ENCODE measurements at places on chromosomes 6 and 20. TPM values are rescaled to one million over a fixed set of nuclear protein-coding genes. Genes with fewer than 3 reads are reported as not detected.

Gene BMP2
- 0.64 TPM for total RNA-seq

Gene ISM1
- 0.20 TPM for total RNA-seq

Gene CDSN
- total RNA-seq, result not detected

Gene FLRT3
- total RNA-seq, result 1.7 TPM

Gene PACSIN1
- total RNA-seq, result not detected

Measured in A549 treated with ZK216348 at 1 μM for 4 hours (cell line).